ENCODE measurements at places on chromosomes 5 and 9.

DNA sequence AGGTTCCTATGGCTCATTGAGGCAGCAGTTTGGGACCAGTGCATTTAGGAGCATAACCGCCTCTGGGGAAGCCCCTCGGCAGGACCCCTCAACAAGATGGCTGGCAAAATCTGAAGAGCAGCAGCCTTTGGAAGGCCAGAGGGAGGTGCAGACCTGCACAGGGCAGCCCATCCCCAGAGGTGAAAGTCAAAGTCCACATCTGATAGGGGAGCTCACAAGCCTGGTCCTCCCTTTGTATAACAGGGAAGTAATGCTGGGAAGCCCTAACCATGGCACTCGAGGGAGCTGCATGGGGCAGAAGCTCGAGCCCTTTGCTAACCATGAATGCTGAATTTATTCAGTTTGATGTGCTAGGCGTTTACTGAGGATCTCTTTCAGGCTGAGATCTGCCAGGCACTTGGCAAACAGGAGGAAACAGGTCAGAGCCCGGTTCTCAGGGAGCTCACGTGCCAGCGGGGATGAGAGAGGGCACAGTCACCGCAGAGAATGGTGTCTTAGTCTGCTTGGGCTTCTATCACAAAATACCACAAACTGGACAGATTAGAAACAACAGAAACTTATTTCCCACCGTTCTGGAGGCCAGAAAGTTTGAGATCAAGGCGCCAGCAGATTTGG, 114.1 kb downstream of the GABBR2 start:
- no peak for DNase-seq

DNA sequence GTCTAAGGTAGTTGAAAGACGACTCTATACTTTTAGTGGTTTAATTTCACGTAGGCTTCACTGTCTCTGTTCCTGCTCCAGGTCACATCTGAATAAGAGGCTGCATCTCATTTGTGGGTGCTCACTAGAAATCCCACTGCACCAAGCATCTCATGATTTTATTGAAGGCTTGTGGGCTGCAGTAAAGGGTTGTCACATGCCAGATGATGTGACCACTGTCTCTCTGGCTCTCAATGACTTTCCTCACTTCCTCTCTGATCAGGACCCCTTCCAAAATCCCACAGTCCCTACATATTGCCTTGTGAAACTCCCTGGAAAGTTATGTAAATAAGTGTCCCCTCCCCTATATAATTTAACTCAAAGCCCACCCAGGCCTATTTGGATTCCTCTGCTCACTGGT, 8.9 kb upstream of the ZCCHC10 start:
- no peak for DNase-seq

- DNase-seq = no peak
Observed at GRCh38 chr5:174911118-174911517, 186.7 kb downstream of the MSX2 start.

DNA sequence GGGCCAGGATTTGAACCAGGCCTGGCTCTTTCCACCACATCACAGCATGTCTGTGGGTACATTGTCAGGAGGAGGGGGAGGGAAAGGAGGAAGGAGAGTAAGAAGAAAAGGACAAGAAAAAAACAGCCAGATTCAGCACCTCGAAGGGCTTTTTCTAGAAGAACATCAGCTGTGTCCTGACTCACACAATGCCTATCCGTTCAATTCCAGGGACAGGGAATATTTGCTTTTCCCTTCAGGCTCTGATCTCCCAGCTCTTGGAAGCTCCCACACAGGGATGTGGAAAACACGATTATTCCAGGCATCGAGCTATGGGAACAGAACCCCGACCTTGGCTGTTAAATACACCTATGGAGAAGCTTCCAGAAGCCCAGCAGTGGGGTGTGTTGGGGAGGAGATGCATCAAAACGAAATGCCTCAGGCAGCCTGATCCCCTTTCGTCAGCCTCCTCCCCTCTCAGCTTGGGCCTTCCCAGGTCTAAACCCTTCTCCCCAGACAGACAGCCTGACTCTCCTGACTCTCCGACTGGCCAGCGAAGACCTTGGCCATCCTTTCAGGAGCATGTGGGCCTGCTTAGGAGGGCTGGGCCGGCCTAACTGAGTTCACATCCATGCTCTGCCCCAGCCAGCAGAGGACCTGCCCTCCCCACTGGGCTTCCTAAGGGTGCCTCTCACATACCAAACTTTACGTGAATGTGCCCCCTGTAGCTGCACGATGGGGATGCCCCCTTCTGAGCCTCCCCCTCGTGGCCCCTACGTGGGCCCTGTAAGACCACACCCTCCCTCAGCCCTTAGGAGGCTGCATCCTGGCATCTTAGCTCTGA, 54.4 kb downstream of the NEURL1B start:
- DNase-seq = no peak

GRCh38 chr5:126516133-126516532, 78.9 kb downstream of the ALDH7A1 start:
- DNase-seq = no peak

- no peak for DNase-seq
Observed at GRCh38 chr5:107698286-107698685, 27.5 kb upstream of the EFNA5 start.

GRCh38 chr5:159469496-159470372, 139.4 kb upstream of the IL12B start:
- no peak for DNase-seq

DNA sequence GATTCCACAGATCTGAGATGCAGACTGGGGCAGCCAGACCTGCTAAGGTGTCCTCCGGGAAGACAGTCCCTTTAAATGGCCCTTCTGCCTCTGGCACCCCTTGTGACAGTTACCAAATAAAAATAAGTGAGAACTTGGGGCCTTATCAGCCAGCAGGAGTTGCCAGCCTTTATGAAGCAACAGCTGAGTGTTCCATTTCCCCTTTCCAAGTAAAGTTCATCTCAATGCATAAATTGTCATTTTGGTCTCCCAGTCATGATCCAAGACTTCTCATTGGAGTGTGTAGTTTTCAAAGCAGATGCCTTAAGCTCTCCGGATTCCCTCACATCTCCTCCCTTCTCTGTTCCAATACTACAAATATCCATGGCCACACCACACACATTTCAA, 4.1 kb downstream of the PTCH1 start:
- no peak for DNase-seq

- DNase-seq = no peak
Observed at GRCh38 chr5:5040712-5041111, 99.4 kb upstream of the ADAMTS16 start.

DNA sequence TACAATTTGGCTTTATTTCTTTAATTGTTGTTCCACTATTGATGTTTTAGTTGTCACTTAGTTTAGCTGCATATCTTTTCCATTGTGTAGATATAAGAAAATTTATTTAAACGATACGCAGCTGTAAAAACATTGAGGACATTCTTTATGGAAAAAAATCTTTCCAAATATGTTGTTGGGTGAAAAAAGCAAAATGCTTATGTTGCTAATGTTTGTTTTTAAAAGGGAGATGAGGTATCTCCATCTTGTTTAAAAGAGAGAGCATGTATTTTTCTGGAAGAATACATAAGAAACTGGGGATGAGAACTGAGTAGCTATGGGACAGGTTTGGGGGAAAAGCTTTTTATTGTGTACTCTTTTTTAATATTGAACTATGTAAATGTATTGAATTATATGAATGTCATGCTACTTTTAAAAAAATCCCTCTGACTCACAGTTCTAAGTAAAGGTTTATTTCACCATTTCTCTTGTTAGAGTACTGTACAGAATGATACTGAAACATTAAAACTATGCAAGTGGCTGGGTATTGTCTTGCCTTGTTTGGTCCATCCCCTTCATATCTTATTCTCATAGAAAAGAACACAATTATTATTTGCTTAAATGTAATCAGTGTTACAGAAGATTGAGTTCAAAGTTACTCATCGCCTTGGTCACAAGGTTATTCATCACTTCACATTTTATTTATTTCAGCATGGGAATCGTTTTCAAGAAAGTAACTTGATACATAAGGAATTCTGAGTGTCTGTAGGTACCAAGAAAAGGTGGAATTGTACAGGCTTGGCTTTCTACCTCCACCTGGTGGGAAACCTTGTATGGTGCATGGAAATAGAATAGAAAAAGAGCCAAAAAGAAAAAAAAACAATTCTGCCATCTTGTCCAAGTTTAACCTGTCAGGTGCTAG, 85.8 kb downstream of the RIC1 start:
- peak; percentile 53 for DNase-seq

DNA sequence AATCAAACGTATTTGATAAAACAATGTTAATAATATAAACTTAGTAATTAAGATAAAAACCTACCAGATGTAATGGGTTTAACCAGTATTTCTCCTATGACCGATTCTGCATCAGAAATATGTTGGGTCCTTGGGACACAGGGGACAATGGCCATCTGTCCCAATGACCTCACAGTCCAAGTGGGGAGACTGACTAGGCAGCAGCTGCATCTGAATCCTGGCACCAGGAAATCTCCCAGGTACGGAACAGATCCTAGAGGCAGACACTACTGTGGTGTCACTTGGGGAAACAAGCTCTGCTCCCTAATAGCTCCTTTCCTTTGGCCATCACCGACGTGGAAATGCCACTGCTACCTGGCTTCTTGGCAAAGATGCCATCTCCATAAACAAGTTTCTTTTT, 81.8 kb upstream of the SARDH start:
- DNase-seq = no peak

GRCh38 chr9:89984214-89984613, 379.4 kb downstream of the GADD45G start:
- no peak for DNase-seq

DNA sequence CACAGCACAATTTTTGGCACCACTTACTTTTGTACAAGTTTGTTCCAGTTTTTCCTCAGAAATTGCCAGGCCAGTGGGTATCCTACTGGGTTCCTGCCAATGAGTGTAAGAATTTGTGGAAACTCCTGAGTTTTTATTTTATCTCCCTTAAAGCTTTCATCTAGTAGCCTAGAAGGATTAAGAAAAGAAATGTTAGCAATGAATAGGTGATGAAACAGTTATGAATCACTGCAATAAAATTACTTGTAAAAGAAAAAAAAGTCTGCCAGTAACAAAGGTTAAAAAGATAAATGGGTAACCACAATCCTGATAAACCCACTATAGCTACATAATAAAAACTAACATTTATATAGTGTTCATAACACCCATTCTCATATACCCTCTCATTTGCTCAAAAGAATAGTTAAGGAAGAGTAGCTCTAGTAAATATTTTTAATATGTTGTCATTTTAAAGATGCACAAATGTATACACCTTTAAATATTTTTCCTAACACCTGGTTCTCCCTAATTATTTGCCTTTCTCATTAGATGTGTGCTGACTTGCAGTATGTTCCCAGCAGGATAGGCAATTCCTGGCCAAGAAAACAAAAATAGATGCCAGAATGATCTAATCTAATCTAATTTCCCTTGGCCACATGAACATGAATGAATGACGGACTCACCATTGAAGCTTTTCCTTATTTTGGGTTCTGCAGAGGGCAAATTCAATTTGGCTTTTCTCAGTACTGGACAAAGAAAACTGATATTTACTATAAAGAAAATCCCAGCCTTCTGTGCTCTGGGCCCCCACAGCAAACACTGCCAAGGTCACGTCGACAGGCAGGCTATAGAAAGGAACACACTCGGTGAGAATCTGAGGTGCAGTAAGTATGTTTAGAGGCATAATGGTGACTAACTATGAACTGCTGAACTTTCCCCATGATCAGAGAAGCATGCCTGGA, 26.4 kb downstream of the ERAP1 start:
- DNase-seq = peak; percentile 49

DNA sequence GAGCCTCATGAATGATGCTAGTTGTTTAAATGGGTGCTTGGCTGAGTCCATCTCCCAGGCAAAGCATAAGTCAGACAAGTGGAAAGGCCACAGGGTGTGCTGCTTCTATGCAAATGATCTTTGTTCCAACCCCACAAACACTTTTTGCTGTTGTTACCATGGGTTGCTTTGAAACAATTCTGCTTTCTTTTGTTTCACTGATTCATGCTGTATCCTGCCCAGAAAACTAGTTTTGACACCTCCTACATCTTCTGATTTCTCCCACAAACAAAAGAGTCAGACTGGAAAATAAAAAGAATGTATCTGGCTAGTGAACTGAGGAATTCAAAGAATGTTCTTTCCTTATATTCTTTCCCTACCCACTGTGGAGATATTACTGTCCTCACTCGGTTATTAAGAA, 298.6 kb downstream of the DIRAS2 start:
- DNase-seq = peak; percentile 56

DNA sequence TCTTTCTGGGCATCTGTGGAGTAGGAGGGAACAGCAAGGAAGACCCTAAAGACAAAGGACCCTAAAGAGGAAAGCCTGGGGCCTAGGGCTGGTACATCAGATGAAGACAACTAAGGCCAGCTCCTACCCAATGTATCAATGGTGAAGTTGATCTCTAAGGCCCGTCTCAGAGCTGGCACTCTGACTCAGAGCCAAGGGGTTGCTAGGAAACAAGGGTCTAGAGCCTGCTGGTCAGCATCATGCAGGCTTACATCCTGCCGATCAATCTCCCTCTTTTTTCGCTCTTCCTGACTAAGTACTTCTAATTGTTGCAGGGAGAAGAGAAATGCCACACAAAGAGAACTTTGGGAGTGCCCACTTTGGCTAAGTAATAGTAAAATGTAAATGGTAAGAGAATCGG, 26.2 kb downstream of the TRIM32 start:
- no peak for DNase-seq

DNA sequence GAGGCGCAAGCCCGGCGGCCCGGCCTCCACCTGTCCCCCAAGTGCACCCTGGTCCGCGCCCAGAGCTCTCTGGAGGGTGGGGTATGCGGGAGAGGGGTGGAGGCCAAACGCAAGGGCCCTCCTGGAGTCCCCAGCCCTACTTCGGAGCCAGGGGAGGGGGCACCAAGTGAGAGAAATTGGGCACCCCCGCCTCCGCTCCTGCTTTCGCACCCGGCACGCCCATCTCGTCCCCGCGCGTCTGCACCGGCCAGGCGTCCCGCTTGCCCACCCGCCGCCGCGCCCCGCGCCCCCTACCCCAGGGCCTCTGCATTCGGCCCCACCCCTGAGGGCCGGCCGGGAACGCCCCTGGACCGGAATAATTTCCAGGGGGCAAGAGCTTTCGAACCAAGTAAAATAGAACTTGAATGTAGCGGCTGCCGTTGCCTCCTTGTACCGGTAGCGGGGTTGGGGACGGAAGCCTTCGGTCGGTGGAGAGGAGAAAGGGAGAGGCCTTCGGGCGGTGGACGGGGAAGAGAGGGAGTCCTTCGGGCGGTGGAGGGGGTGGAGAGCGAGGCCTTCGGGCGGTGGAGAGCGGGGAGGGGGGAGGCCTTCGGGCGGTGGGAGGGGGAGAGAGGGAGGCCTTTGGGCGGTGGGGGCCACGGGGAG, 694 bp upstream of the PHPT1 start:
- DNase-seq = no peak

- no peak for DNase-seq
Observed at GRCh38 chr9:126160067-126160853, 166.4 kb upstream of the MVB12B start.
